Dorsolateral prefrontal cortex (tissue), 122 donors: ENCODE measurements at places on chromosomes 7 and 10.

- no peak for DNase-seq
Measured at GRCh38 chr10:35558276-35558675, 46.9 kb upstream of the GJD4 start.

- no peak for DNase-seq
Measured at GRCh38 chr10:91541481-91541880, 91.4 kb downstream of the PPP1R3C start.

DNA sequence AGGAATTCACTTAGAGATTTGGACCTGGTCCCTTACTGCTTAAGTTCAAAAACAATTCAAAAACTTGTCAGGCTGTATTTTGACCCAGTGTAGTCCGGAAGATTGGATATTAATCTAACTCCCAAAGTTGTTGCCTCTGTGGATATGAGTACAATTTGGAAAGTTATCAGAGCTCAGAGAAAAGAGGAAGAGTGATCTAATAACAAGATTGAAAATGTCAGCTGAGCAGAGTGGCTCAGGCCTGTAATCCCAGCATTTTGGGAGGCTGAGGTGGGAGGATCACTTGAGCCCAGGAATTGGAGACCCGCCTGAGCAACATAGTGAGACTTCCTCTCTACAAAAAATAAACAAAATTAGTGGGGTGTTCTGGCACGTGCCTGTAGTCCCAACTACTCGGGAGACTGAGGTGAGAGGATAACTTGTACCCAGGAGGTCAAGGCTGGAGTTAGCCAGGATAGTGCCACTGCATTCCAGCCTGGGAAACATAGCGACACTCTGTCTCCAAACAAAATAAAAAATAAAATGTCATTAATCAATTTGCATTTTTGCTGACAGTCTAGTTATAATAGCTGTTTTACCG, 3.2 kb upstream of the ASCC1 start:
- DNase-seq: no peak

GRCh38 chr10:129966370-129966888, 2.4 kb upstream of the EBF3 start:
- no peak for DNase-seq

- DNase-seq: no peak
Measured at GRCh38 chr7:159147687-159148086, 3.0 kb upstream of the VIPR2 start.

DNA sequence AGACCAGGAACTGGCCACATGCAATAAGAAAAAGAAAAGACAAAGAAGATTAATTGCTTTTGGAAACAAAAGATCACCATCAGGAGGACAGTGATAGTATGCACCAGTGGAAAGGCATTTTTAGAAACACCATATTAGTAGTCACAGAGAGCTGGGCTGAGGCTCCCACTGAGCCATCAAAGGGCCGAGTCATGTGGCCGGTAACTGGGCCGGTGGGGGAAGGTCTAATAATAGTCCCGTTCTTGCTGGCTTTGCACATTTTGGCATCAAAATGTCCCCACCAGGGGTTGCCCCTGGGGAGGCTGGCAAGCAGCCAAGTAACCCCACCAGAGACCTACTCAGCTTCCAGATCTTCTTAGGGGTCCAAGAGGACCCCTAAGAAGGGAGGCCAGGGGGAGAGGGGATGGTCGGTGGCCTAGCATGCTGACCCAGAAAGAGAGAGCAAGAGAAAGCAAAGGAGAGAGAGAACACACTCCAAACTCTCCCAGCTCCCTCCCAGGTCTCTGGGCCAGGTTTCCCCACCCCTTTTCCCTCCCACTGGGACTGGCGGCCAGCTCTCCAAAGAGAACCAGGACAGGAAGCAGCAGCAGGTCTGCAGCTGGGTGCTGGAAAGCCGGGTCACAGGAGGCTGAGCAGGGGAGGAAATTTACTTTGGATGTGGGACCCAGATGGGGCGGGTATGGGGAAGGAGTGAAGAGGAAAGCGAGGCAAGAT, 70.2 kb upstream of the FGFR2 start:
- DNase-seq: no peak

- no peak for DNase-seq
Measured at GRCh38 chr10:107554333-107554732, 389.8 kb upstream of the SORCS1 start.

DNA sequence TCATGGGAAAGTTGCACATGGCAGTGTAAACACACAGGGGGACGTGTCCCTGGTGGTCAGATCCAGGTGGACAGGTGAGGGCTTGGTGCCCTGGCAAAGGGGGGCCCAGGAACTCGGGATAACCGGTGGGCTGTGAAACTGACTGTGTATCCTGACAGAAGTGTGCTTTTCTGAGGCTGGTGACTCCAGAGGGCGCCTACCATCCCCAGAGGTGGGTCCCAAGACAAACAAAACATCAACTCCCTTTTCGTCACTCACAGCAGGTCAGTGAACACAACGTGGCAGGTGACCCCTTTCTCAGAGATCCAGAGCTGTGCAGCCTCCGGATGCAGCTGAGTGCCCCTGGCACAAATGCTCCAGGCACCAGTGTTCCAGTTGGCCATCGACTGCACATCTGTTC, 56.0 kb upstream of the DDC start:
- DNase-seq: no peak

DNA sequence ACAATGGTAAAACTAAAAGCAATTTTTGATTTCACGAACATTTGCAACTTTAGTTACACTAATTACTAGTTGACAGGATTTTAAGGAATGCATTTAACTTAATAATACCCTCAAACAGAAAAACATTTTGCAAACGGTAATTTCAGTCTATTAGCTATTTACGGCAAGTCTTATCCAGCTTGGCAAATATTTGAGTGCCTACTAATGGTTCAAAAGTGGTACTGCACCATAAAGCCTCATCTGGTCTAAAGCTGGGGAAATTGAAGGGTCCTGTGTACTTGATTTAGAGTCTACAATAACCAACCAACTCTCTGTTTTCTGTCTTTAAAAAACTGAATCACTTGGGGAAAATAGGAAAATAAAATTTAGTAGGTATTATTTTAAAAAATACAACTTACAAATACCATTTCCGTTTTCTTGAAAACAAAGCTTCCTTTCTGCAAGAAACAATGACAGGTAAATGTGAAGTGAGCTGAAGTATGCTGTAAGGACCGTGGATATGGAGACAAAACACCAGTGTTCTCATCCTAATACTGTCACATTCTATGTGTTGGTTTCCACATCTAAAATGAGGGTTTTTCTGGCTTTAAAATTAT, 142.3 kb downstream of the VPS50 start:
- no peak for DNase-seq

DNA sequence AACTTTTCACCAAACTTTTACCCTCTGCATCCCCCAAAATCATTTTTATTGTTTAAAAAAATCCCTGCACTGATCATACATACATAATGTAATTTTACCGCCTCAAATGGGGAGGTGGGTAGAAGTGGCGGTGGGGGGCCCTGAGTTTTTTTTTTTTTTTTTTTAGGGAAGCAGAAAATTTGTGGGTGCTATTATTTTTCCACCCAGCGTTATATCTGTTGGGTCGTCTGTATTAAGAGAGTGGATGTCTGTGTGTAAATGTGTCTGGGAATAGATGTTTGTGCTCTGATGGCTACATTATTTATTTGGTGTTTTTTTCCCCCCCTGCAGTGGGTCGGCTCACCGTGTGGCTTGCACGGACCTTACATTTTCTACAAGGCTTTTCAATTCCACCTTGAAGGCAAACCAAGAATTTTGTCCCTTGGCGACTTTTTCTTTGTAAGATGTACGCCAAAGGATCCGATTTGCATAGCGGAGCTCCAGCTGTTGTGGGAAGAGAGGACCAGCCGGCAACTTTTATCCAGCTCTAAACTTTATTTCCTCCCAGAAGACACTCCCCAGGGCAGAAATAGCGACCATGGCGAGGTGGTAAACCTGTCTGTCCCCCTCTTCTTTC, 438 bp downstream of the ARID5B start:
- DNase-seq: no peak

- no peak for DNase-seq
Measured at GRCh38 chr7:87564296-87564963, 36.3 kb downstream of the ABCB1 start.

GRCh38 chr7:50151001-50151400, 58.0 kb upstream of the ZPBP start:
- DNase-seq: no peak

DNA sequence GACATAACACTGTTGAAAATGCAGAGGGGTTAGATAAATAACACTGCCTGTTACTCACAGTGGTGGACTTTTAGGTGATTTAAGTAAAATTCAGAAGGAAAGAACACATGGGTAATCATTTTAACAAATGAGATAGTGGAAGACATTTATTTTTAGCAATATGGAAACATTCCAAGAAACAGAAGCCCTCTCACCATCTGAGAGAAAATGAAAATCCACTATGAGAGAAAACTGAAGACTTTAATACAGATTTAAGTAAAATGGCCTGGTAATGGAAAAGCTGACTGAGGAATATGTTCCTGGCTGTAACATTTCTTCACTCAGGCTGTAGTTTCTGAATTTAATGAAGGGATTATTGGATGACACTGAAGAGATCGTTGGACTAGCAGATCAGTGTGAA, 12.1 kb upstream of the ZNF786 start:
- DNase-seq: no peak

DNA sequence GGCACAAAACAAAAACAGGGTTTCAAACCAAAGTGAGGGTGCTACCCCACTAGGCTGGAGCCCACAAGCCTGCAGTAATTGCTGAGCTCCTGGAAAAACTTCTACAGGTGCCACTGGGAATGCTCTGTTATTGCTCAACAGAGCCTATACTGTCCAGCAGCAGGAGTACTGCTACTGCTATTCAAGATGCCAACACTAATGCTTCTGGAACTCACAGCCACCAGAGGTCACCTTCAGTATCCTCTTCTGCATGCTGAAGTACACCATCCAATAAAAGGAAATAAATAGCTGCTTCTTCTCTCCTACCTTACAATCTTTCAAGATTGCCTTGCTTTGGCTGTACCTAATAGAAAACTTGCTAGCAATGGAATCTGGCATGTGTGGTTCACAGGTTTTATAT, 222.0 kb downstream of the LRRN3 start:
- no peak for DNase-seq

DNA sequence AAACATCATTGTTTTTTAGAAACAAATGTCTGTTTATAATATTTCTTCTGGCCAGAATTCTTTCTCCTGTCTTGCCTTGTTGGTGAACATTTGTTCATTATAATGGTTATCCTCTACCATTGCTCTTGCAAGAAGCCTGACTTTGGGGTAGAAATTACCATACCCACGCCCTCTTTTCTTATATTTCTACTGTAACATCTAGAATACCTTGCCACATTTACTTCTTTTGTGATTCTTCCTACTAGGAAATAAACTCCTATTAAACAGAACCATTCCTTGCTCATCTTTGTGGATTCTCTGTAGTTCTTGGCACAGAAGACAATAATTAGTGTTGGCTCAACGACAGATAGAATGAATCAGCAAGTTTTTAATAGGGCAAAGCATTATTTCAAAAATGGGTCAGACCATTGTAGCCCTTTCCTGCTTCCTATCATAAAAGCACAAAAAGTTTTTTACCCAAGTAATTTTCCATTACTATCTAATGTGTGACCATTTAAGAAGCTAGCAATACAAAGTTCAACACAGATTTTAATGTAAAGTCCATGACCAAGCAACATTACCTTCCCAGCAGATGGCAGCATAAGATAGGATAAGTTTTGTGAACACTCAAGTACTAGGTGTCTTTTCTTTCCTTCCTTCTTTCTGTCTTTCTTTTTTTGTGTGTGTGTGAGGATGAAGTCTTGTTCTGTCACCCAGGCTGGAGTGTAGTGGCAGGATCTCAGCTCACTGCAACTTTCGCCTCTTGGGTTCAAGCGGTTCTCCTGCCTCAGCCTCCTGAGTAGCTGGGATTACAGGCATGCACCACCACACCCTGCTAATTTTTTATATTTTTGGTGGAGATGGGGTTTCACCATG, 270.4 kb downstream of the HGF start:
- no peak for DNase-seq

DNA sequence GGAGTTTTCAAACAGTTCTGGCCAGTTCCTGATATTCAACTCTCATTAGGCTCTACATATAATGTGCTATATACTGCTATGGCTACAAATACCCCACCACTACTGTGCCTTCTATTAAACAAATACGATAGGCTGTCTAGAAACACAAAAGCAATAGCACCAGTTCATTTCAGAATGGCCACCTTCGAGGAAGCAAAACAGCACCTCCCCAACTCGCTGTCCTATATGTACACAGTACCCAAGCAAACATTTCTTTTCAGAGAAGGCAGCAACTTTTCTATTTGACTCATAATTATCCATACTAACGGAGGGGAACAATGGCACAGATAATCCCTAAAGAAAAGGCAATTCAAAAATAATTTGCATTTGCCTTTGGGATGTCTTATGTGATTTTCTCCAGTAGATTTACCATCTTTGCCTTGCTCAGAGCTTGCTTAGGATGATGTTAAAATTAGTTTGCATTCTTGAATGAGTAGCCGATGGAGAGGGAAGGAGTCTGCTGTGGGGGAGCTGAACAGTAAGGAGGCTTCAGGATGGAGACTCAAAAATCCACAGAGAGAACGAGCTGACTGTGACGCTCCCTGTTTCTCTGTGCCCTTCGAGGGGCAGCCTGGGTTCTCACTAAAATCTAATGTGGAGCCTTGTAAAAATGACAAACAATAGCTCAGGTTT, 218.7 kb downstream of the FANK1 start:
- no peak for DNase-seq

DNA sequence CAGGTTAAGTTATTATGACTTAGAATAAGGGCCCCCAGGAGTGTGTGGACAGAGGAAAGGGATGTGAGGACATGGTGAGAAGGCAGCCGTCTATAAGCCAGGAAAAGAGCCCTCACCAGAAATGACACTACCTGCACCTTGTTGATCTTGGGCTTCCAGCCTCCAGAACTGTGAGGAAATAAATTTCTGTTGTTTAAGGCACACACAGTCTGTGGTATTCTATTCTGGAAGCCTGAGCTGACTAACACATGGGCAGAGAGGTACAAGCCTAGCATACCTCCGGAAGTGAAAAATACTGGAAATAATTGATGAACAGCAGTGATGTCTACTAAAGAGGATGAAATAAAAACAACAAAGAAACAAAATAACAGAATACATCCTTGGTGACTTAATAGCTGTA, 46.1 kb upstream of the GRB10 start:
- no peak for DNase-seq

- DNase-seq: no peak
Measured at GRCh38 chr7:101973130-101973529, 155.7 kb downstream of the CUX1 start.

DNA sequence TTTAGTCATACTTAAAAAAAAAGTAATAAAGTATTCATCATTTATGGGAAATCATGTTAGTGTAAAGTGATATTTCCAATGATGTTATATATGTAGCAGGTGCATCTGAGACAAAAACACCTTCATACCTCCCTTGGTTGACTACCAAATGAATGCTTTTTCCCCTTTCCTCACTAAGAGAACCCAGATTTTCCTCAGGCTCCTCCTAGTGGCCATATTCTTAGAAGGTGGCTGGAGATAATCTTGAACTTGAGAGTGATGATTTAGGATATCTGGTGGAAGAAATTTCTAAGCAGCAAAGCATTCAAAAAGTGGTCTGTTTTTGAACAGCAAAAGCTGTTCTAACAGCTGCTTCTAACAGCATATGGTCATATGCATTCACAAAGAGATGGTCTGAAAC, 16.8 kb upstream of the DNAH11 start:
- DNase-seq: no peak

GRCh38 chr10:64726466-64726865, 1205.3 kb downstream of the REEP3 start:
- DNase-seq: no peak
